ENCODE measurements at places on chromosomes 1 and 21.

DNA sequence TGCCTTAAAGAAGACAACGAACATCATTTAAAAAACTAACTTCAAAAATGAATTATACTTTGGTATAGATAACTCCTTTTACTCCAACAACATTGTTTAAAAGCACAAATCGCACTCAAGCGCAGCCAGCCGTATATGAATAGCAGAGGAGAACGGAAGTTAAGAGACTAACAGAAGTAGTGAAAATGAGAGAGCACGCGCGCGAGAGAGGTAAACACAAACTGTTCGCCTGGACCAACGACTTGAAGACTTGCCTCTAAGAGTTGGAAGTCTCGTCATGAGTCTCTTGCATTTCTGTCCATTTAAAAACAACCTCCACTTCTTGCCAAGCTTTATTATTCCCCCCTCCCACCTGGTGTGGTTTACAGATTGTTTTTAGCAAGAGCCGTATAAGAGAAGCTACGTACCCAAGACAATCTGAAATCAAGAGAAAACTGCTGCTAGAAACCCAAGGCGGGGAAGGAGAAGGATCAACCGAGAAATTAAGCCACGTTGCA is 479 bp downstream of the SELENOF start:
- DNase-seq: peak; percentile 28

GRCh38 chr1:20725189-20726117 is 7.0 kb downstream of the SH2D5 start:
- no peak for DNase-seq

DNA sequence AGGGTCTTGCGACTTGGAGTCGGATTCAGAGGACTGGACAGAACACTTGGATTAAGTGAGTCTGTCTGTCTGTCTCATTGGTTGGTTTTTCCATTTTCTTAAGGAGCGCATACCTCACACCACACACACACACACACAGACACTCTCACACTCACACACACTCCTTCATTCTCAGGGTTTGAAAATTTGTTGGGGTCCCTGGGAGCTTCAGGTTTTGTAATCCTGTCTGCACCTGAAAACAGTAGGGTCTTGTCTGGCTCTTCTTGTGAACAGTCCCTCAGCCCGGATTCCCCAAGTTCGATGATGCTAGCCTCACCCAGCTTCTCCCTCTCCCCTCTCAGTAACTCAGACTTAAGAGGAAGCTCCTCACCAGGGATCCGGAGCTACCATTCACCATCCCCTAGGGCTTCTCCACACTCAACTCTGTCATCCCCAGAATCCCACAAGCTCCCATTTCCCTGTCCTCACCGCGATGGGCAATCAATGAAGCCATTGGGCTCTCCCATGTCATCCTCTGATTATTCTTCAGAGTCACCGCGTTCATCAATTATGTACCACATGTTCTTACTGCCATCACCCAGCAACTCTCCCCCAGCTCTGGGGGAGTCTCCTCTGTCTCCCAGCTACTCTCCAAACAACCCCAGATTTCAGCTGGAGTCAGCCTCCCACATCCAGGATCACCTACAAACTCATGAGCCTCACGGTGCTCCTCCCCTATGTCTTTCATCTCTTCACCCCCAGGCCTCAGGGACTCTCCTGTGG is 1530.9 kb upstream of the TPTE start:
- DNase-seq: no peak

- no peak for DNase-seq
Observed at GRCh38 chr1:168112673-168113305, 23.9 kb downstream of the GPR161 start.

- DNase-seq: no peak
Observed at GRCh38 chr1:193201021-193201420, 14.6 kb upstream of the B3GALT2 start.

- no peak for DNase-seq
Observed at GRCh38 chr1:78825561-78825960, 175.9 kb downstream of the IFI44 start.

DNA sequence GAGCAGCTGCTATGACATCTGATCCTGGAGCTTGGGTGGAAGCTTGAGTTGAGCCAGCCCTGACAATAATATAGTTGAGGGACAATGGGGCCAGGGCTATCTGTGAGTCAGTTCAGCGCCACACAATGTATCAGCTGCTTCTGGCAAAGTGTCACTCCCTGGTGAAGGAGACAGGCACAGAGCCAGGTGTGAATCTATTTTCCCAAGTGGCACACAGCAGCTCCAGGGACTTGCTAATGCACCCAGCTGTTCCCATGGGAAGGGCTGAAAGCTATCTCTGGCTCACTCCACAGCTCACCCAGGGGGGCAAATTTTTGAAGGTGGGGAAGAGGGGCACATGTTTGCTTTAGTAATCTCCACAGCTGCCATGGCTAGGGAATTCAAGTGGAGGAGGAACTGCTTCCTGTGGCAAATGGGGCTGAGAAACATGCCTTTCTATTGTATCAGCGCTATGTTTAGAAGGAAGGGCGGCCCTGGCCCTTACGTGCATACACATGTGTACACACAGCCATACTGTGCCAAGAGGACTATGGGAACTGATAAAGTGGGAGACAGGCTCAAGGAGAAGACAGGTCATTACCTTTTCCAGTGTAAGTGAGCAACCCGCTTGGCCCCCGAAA is 2.2 kb downstream of the CYB5R1 start:
- no peak for DNase-seq

GRCh38 chr21:38416791-38417190 is 81.5 kb downstream of the ERG start:
- no peak for DNase-seq

DNA sequence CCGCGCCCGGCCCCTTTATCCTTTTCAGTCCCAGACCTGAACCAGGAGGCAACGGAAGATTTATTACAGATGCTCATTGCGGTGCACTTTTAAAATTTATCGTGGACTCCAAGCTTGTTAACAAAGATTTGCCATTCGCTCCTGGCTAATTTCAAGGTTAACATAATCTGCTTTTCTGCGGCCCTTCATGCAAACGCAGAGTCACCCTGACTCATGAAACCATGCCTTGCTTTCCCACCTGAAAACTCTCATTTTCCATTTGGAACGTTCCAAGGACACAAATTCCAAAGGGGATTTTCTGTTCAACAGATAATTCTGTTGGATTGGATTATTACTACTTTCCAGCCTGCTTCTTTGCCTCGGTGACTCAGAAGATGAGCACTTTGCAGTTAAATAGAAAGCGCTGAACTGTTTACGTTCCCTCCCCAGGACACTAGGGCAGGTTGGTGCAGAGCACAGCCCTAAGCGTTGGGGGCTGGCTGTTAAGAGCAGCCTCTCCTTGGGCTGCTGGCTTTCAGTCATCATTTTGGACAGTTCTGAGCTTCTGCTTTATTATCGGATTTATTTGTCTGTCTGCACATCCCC is 51.1 kb downstream of the CD247 start:
- DNase-seq: no peak

DNA sequence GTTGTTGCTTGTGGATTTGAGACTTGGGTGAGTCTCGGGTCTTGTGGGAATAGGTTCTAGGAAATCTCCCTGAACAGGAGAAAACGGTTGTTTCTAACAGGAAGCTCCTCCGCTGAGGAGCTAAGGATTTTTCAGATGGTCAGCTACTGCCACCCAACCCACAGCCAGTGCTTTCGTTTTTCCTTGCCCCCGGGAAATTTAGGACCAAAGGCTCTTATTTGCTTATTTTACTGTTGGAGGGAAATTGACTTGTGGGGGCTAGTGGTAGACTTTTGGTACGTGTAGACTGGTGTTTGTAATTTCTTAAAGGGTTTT is 792 bp downstream of the SNX7 start:
- no peak for DNase-seq

All from LNCaP clone FGC (cell line).